ENCODE measurements at places on chromosomes 2 and 18. TPM values are rescaled to one million over a fixed set of nuclear protein-coding genes. Genes with fewer than 3 reads are reported as not detected.
A peak's percentile ranks its signal among the peaks of the same experiment; 100 is the strongest.

DNA sequence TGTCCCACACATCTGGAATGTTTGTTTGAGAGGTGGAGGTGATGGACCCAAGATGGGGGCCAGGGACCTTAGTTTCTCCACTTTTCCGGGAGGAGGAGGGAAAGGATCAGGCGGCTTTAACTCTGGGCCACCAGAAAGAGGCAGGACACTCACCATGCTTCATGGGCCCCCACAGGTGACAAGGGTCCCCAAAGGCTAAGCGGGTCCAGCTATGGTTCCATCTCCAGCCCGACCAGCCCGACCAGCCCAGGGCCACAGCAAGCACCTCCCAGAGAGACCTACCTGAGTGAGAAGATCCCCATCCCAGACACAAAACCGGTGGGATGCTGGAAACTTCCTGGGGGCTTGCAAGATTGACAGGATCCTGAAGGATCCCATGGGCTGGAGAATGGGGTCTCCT is 712 bp downstream of the SLC11A1 start:
- no peaks in the 10 kb centered on the region for H3K27me3 ChIP-seq
- no peak overlapping the region for H3K4me3 ChIP-seq
- H3K4me1 ChIP-seq, result no peaks in the 10 kb centered on the region
- DNase-seq, result no peak
- H3K36me3 ChIP-seq, result no peaks in the 10 kb centered on the region
- H3K27ac ChIP-seq, result peak overlapping the region; percentile 67

- H3K27ac ChIP-seq, result no peak overlapping the region
- H3K36me3 ChIP-seq, result no peaks in the 10 kb centered on the region
- no peak for DNase-seq
These were observed 401.7 kb downstream of the TSN start for GRCh38 chr2:122157158-122157557.

- no peak for DNase-seq
- peaks cover 51% of the 10 kb centered on the region for H3K36me3 ChIP-seq
- no peaks in the 10 kb centered on the region for H3K4me1 ChIP-seq
- H3K27ac ChIP-seq, result no peak overlapping the region
These were observed 15.7 kb downstream of the COPS8 start for GRCh38 chr2:237101118-237101979.

Gene SCYGR4
- total RNA-seq, result not detected

Data from liver (tissue), 10 donors.